ENCODE measurements at places on chromosomes 7 and 10. TPM values are rescaled to one million over a fixed set of nuclear protein-coding genes. Genes with fewer than 3 reads are reported as not detected.

Gene MYH16
- total RNA-seq = not detected

Gene SAMD9
- total RNA-seq = 80.1 TPM

Gene RARRES2
- total RNA-seq = not detected

Gene DLX5
- total RNA-seq = not detected

Gene BBIP1
- total RNA-seq = 24.2 TPM

Gene VWA2
- not detected for total RNA-seq

Gene FFAR4
- not detected for total RNA-seq

Gene GIMAP5
- 111 TPM for total RNA-seq

Gene SIRT1
- 25.8 TPM for total RNA-seq
